ENCODE measurements at places on chromosomes 16 and 17.

DNA sequence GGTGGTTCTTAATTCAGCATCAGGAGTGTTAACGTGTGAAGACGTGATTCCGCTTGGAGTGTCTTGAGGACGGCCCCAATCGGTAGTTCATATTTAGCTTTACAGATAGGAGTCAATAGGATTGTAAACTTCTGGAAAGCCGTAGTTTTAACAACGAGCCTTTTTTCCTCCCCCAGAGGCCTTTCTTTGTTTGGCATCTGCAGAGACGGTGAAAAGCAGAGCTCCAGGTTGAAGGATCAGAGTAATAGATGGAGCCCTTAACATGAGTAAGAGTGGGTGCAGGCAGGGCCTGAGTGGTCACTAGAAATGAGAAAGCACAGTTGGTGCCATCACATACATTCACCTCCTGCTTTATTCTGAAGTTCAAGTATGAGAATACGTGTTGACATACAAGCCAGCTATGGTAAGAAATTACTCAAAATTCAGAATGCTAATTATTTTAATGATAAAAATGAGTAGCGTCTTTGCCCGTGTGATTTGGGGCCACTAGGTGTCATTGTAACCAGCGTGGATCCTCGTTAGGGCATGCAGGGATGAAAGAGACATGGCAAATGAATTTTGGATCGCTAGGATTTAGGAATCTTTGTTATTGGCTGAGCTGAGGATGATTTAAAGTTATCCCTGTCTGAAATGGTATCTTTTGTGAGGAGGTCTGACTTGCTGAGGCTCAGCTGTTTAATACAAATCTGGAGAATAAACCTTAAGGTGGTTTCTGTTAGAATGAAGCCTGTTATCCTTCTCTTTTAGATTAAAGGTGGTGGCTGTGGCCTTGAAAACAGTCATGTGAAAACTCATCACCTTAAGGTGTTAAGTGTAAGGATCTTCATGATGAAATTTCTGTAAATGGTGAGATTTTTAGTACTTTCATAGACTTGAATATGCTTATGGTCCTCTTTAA lies 18.6 kb downstream of the PRCD start:
- no peak for DNase-seq

DNA sequence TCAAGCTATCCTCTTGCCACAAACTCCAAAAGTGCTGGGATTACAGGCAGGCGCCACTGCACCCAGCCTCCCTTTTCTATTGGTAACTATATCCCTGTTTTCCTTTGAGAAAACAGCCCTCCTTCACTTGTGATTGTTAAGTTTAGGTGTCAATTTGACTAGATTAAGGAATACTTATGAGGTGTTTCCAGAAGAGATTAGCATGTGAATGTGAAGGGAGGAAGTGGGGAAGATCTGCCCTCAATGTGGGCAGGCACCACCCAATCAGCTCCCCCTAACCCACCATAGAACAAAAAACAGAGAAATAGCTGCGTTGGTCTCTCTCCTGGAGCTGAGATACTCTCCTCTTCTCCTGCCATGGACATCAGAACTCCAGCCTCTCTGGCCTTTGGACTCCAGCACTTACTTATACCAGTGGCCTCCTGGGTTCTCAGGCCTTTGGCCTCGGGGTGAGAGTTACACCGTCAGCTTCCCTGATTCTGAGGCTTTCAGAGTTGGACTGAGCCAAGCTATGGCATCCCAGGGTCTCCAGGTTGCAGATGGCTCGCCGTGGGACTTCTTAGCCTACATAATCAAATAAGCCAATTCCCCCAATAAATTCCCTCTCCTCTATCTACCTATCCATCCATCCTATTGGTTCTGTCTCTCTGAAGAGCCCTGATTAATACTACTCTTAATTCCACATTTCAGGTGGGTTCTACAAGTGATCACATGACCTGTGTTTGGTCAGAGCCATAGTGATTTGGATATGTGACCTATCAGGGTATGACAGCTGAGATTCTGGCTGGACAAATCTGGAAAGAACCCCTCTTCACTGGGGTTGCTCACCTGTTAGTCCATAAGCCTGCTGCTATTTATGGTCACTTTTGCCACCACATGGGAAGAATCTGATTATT lies 12.0 kb upstream of the STAT3 start:
- DNase-seq = no peak

GRCh38 chr17:30952638-30953393 lies 18.0 kb upstream of the RNF135 start:
- no peak for DNase-seq

DNA sequence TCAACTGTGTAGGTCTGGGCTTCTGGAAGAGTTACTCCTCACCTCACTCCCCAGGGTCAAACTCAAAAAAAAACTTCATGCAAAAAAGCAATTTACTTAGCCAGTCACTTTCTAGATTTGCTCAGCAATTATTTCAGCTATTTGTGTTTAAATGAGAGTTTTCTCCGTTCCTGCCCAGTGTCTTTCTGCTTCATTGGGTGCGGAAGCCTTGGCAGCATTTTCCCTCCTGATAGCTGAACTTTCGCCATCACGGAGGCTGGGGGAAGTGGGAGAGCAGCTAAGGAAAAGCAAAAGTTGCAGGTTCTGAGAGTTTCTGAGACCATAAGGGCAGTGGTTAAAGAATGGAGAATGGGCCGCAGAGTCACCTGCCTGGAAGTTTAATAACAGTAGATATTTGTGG lies 287.1 kb upstream of the DYNLRB2 start:
- DNase-seq = no peak

GRCh38 chr16:2915196-2915929 lies 3.6 kb downstream of the FLYWCH1 start:
- no peak for DNase-seq

GRCh38 chr17:34988644-34989043 lies 8.3 kb downstream of the LIG3 start:
- no peak for DNase-seq

DNA sequence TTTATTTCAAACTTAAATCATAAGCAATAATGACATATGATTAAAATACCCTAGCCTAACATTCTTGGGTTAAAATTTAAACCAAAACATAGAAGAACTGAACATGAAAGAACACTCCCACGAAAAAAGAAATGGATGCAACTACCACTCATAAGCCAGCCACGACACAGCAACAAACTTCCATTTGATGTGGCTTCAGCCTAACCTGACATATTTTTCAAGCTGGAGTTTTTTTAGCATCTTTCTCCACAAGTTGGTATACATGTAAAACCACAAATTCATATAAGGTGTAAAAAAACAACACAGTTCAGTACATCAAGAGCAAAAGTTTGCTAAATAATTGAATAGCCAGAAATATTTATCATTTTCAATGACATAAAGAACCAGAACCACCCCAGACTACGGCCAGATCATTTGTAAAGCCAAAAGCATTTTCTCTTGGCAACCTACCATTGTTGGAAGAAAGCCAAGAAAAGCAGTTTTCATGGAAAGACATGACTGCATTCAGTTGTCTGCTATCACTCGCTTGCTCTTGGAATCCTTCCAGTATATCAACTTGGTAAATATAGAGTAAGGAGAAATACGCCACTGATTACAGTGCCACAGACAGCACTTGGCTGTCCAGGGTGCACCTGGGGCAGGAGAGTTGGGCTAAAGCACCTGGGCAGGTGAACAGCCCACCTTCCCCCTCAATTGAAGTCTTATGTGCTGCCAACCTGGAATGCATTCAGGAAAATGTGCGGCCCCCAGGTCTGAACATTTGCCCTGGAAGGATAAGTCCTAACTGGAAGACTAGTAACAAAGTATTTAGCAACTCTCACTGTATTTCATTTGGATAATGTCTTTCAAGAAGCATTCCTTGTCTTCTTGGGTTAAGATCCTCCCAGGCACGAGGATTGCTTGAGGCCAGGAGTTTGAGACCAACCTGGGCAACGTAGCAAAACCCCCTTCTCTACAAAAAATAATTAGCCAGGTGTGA lies 60.5 kb downstream of the CREBBP start:
- DNase-seq = peak; percentile 88

- no peak for DNase-seq
These were observed 208.5 kb downstream of the MAF start for GRCh38 chr16:79392081-79392480.

DNA sequence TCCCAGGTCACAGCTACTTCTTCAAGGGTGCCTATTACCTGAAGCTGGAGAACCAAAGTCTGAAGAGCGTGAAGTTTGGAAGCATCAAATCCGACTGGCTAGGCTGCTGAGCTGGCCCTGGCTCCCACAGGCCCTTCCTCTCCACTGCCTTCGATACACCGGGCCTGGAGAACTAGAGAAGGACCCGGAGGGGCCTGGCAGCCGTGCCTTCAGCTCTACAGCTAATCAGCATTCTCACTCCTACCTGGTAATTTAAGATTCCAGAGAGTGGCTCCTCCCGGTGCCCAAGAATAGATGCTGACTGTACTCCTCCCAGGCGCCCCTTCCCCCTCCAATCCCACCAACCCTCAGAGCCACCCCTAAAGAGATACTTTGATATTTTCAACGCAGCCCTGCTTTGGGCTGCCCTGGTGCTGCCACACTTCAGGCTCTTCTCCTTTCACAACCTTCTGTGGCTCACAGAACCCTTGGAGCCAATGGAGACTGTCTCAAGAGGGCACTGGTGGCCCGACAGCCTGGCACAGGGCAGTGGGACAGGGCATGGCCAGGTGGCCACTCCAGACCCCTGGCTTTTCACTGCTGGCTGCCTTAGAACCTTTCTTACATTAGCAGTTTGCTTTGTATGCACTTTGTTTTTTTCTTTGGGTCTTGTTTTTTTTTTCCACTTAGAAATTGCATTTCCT lies 3.4 kb upstream of the LPCAT2 start:
- no peak for DNase-seq

GRCh38 chr16:24490866-24491265 lies 48.5 kb upstream of the RBBP6 start:
- no peak for DNase-seq

DNA sequence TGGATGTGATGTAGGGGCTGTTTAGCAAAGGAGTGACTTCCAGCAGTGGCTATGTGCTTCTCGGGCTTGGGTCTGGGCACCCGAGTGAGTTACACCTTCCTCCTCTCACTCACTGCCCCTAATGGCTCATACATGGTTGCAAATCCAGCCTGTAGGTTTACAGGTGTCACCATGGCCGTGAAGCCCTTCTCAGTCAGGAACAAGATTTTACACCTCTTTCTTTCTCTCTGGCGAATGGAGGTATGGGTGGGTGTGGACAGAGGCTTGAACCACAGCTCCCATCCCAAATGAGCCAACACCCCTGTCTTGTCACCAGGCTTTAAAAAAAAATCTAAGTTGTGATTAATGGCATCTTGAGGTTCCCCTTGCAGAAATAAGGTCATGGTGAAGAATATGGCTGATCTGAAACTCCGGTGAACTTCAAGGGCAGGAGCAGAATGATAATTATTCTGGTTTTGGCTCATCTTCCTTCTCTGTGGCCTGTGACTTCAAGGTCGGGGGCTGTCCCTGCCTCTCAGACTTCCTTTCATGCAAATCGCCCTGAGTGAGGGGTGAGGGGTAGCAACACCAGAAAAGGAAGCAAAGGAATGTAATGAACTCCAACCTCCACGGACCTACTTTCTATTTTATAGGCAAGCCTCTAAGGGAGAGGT lies 331.2 kb downstream of the MAF start:
- DNase-seq = no peak

DNA sequence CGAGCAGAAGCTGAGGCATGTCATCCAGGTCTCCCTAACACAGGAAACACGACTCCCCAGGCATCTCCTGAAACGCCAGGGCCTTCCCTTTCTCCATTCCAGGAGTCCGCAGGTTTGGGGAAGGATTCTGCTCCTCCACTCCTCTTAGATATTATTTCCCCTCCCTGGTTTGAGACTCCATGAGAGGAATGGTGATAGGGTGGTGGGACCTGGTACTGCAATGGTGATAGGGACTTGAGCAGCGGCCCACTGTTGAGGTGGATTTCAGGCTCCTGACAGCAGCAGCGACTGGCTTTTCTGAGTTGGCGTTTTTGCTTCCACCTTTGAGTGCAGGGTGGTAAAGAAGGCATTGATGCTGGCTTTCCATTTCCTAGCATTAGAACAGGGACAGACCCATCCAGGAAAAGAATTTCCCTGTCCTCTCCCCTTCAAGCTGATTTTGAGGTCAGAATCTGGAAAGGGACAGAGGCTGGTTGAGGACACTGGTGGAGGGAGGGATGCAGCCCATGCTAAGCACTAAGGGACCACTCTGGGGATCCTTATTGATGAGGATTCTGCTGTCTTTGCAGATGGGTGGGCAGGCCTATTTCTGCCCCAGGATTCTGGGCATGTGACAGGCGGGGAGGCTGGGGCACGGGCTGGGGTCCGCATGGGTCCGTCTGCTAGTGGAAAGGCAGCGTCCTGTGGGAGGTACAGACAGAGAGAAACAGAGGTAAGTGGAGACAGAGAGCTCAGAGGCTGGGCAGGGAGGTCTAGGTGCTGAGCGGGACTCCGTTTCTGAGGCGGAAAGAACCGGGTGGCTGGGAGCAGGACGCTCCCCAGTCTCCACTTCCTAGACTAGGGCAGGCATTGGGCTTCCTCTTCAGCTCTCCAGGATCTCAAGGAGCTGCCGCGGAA lies 1.3 kb upstream of the TBX4 start:
- no peak for DNase-seq

- DNase-seq = peak; percentile 38
These were observed 297.5 kb downstream of the CA10 start for GRCh38 chr17:51860954-51861561.

GRCh38 chr17:63822537-63822936 lies 4.7 kb upstream of the PSMC5 start:
- no peak for DNase-seq

GRCh38 chr17:32786169-32786568 lies 90.8 kb downstream of the MYO1D start:
- no peak for DNase-seq

DNA sequence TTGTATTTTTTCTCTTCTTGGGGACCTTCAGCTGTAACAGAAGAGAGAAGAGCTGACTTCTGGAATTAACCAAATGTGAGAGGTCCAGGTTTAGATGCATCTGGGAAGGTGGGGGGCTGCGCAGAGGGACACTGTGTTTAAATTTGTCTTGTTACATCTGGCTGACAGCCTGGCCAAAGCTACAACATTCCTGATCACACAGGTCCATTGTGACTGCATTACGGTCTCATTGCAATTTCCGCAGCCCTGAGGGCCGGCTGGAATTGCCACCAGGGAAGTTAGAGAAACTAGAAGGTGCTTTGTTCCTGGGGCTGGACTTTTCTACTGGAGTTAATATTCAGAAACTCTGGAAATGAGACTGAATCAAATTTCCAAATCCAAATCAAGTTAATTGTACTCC lies 37.9 kb upstream of the LRRC75A start:
- no peak for DNase-seq

DNA sequence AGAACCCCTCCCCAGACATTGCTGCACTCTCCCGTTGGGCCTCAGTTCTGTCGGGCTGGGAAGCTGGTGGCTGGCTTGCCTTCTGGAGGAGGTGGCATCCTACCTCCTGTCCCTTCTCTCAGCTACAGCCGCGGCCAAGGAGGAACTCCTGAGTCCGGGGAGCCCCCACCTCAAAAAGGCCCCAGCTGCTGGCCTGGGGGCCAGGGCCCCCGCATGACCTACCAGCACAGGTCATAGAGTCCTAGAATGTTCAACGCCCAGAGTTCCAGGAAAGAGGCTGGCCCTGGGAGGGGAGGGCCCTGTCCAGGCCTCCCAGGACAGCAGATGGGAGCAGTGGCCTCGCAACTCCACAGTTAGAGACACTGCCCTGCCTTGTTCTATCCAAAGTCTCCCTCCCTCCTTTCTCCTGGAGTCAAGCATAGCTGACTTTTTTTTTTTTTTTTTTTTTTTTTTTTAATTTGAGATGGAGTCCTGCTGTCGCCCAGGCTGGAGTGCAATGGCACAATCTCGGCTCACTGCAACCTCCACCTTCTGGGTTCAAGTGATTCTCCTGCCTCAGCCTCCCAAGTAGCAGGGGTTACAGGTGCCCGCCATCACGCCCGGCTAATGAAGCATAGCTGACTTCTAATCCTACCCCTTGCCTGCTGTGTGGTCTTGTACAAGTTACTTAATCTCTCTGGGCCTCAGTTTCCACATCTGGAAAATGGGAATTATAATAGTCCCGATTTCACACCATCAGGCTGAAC lies 7.1 kb downstream of the CARHSP1 start:
- DNase-seq = no peak

Data from NCI-H748 treated with DMSO at 0.1 percent for 48 hours (cell line).